ENCODE measurements at places on chromosomes 12 and 14. TPM values are rescaled to one million over a fixed set of nuclear protein-coding genes. Genes with fewer than 3 reads are reported as not detected.

DNA sequence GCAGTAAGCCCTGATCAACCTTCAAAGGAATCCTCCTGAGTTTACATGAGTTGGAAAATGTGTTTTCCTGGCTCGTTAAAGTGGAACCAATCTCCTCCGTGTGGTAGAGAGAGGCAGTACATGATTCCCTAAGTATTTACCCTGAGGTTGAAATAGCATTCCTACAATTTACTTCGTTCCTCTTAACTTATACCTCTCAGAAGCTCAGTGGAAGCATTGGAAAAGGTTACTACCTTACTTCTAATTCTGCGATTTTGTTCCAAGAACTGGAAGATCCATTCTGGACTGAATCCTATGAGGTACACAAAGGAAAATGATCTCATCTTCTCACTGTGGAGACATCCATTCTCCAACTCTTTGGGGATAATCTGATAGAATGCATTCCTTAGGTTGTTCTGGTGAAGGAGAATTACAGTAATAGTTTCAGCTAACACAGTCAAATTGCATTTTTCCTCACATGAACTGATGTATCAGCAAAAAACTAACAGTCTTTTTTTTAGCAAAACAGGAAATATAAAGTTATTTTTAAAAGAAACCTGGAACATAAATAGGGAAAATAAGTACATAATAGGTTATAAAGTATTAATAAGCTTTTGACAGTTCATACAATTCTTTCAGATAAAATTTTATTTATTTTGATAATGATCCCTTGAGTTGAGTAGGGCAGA is 475.6 kb downstream of the PDZRN4 start:
- no peaks in the 10 kb centered on the region for H3K27me3 ChIP-seq
- H3K4me3 ChIP-seq = no peak overlapping the region
- H3K27ac ChIP-seq = no peak overlapping the region
- H3K4me1 ChIP-seq = no peaks in the 10 kb centered on the region
- H3K36me3 ChIP-seq = no peaks in the 10 kb centered on the region

IGF1 gene
- 0.10 TPM for total RNA-seq

DNA sequence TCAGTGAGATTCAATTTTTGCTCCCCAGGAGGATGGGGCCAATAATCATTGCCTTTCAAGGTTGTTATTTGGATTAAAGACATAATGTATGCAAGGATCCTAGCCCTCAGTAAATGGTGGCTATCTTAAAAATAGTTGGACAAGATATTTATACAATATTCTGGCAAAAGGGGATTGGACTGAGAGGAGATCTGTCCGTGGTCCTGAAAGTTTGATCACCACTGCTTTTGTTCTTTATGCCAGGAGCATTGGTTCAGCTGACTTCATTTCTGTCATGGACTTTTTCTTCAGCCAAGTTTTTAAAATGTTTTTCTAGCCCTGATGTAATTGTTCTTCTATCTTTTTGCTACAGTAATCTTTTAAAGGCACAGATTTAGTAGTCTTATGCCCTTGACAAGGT is 70.2 kb upstream of the TCL1A start:
- peak; percentile 24 for DNase-seq
- no peak overlapping the region for H3K27ac ChIP-seq
- no peaks in the 10 kb centered on the region for H3K36me3 ChIP-seq
- H3K4me3 ChIP-seq = no peak overlapping the region
- no peaks in the 10 kb centered on the region for H3K27me3 ChIP-seq

GRCh38 chr14:91902336-91902735 is 35.0 kb upstream of the TC2N start:
- H3K4me3 ChIP-seq = no peak overlapping the region
- H3K4me1 ChIP-seq = peaks cover 3% of the 10 kb centered on the region
- DNase-seq = no peak
- peaks cover under 1% of the 10 kb centered on the region for H3K27me3 ChIP-seq

GRCh38 chr14:99752486-99753121 is 40.6 kb upstream of the EML1 start:
- peaks cover 23% of the 10 kb centered on the region for H3K27me3 ChIP-seq
- H3K4me1 ChIP-seq = peaks cover 8% of the 10 kb centered on the region
- no peak overlapping the region for H3K27ac ChIP-seq
- DNase-seq = no peak
- no peak overlapping the region for H3K4me3 ChIP-seq
- no peaks in the 10 kb centered on the region for H3K36me3 ChIP-seq

DNA sequence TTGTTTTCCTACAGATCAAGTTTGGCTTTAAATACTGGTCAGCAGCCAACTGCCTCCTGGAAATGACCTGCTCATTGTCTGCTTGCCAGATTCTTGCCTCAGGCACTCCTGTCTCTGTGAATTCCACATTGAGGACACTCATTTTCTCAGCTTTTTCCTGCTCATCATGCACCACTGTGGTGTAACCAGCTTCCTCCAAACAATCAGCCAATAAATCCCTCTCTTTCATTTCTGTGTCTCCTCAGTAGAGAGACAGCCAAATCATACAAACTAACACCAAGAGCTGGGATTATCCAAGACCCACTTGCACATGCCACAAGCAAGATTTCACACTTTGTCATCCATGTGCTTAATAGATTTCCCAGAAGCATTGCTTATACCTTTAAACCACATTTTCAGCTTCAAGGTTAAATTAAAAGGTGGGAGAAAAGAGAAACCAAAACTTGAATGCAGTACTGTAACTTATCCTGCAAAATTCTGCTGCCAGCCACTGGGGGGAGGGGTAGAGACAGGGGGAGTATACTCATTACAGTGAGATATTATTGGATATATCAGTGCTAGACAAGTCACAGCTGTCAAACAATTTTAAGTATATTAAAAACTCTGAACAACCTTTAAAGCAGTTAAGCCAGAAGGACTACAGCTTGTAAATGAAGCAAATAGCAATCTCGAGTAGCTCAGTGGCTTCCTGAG is 105.0 kb downstream of the PPP2R5E start:
- no peaks in the 10 kb centered on the region for H3K27me3 ChIP-seq
- peak overlapping the region; percentile 69 for H3K4me3 ChIP-seq
- H3K36me3 ChIP-seq = peaks cover 10% of the 10 kb centered on the region
- H3K27ac ChIP-seq = peak overlapping the region; percentile 86
- peaks cover 61% of the 10 kb centered on the region for H3K4me1 ChIP-seq

DNA sequence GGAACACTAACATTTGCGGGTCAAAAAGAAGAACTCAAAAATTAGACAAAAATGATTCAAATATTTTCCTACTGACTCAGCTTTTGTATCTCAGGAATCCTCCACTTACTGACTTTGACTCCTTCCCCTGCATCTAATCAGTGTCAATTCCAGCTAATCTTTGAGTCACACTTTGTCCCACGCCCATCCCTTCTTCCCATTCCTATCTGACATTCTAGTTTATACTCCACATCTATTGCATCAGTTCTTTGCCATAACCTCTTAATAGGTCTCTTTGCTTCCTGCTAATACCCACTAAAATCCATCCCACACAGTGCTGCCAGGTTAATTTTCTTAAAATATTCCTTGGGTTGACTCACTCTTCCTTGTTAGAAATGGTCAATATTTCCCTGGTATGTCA is 19.1 kb downstream of the BBS10 start:
- no peak overlapping the region for H3K27ac ChIP-seq
- no peaks in the 10 kb centered on the region for H3K4me1 ChIP-seq
- H3K27me3 ChIP-seq = peaks cover 28% of the 10 kb centered on the region
- DNase-seq = no peak
- H3K36me3 ChIP-seq = no peaks in the 10 kb centered on the region
- no peak overlapping the region for H3K4me3 ChIP-seq

KERA gene
- total RNA-seq = not detected

- no peak for DNase-seq
- peaks cover 5% of the 10 kb centered on the region for H3K27me3 ChIP-seq
- H3K36me3 ChIP-seq = no peaks in the 10 kb centered on the region
- H3K4me3 ChIP-seq = no peak overlapping the region
- no peaks in the 10 kb centered on the region for H3K4me1 ChIP-seq
- H3K27ac ChIP-seq = no peak overlapping the region
Observed at GRCh38 chr14:63212209-63212608, 8.0 kb downstream of the RHOJ start.

DLGAP5 gene
- total RNA-seq = 117 TPM

DNA sequence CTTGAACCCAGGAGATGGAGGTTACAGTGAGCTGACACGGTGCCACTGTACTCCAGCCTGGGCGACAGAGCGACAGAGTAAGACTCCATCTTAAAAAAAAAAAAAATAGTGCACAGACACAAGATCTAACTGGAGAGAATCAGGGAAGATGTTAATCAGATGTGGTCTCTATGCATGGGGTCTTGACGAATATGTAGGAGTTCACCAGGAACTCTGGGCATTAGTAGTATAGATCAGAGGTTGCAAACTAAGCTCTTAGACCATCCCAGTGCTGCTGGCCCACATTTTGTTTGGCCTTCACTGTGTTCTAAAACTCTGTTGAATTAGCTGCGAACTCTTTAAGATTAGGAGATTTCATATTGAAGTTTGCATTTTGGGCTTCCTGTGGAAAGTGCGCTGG is 31.6 kb downstream of the SNRNP35 start:
- no peaks in the 10 kb centered on the region for H3K27me3 ChIP-seq
- DNase-seq = no peak
- peaks cover 5% of the 10 kb centered on the region for H3K4me1 ChIP-seq
- no peaks in the 10 kb centered on the region for H3K36me3 ChIP-seq
- no peak overlapping the region for H3K4me3 ChIP-seq
- no peak overlapping the region for H3K27ac ChIP-seq

- no peaks in the 10 kb centered on the region for H3K36me3 ChIP-seq
- H3K27me3 ChIP-seq = no peaks in the 10 kb centered on the region
- DNase-seq = no peak
- H3K4me3 ChIP-seq = no peak overlapping the region
- no peak overlapping the region for H3K27ac ChIP-seq
Observed at GRCh38 chr14:75470238-75470797, 42.5 kb downstream of the JDP2 start.

- H3K27ac ChIP-seq = peak overlapping the region; percentile 1
- no peak overlapping the region for H3K4me3 ChIP-seq
- no peaks in the 10 kb centered on the region for H3K27me3 ChIP-seq
- H3K36me3 ChIP-seq = no peaks in the 10 kb centered on the region
- DNase-seq = peak; percentile 24
- peaks cover 11% of the 10 kb centered on the region for H3K4me1 ChIP-seq
Observed at GRCh38 chr12:110199339-110200123, 75.4 kb downstream of the IFT81 start.

DNA sequence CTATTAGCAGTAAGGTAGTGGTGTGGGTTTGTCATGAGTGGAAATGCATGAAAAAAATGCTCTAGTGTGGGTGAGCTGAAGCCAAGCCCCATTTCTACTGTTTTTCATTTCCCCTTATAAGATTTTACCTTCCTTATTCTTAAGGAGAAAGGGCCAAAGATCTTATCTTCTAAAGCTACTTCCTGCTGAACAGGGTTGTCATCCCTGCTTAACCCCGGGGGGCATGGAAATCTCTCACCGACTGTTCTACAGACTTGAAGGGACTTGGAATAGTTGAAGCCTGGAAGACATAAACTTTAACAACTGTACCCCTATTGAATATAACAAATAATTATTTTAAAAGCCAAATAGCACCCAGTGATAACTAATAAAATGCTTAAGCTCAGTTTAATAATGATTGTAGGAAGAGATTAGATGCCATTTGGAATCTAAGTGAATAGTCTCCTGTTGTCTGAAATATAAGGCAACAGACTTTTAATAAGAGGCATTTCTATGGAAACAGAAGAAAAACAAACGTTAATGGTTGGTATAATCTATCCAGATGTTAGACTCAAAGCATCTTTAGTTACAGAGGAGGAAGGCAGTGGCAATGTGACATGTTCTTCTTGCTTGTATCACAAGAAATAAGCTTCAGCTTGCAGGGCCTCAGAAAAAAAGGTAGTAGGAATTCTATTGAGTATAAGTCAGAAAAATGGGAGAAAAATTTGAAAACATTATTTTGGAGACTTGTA is 1.8 kb upstream of the GMFB start:
- H3K4me1 ChIP-seq = peaks cover 42% of the 10 kb centered on the region
- peaks cover 11% of the 10 kb centered on the region for H3K36me3 ChIP-seq
- H3K27me3 ChIP-seq = no peaks in the 10 kb centered on the region
- H3K27ac ChIP-seq = peak overlapping the region; percentile 25
- no peak for DNase-seq

- no peak for DNase-seq
- H3K27ac ChIP-seq = no peak overlapping the region
- H3K27me3 ChIP-seq = no peaks in the 10 kb centered on the region
- no peaks in the 10 kb centered on the region for H3K4me1 ChIP-seq
- H3K4me3 ChIP-seq = no peak overlapping the region
- no peaks in the 10 kb centered on the region for H3K36me3 ChIP-seq
Observed at GRCh38 chr12:100877776-100878175, 83.2 kb downstream of the ANO4 start.

GRCh38 chr12:1829306-1829900 is 9.0 kb downstream of the LRTM2 start:
- H3K4me1 ChIP-seq = no peaks in the 10 kb centered on the region
- peaks cover 16% of the 10 kb centered on the region for H3K27me3 ChIP-seq
- H3K4me3 ChIP-seq = no peak overlapping the region
- H3K36me3 ChIP-seq = no peaks in the 10 kb centered on the region
- no peak overlapping the region for H3K27ac ChIP-seq
- no peak for DNase-seq

C1QL4 gene
- not detected for total RNA-seq

DNA sequence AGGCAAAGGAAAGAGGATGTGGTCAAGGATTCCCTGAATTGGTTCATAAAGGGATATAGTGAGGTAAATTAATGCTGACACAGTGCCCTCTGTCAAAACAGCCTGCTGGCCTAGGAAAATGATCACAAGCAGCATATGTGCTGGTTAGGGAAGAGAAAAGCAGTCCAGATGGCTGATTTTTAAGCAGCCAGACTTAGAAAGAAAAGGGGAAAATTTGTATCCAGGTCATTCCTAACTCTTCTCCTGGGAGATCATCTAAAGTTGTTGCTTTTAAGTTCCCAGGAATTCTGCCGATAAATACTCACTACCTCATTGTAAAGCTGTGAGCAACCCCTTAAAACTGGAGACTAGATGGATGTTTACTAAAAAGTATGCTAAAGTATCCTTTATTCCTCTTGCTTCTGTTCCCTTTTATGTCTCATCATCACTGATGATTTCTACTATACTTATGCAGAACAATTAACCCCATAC is 46.4 kb upstream of the CNOT2 start:
- H3K4me3 ChIP-seq = no peak overlapping the region
- no peaks in the 10 kb centered on the region for H3K27me3 ChIP-seq
- no peak for DNase-seq
- no peak overlapping the region for H3K27ac ChIP-seq

Data from activated CD4-positive, alpha-beta T cell treated with anti-CD3 and anti-CD28 coated beads, Interleukin-2, amount 10 ng/mL, durations not matched to agents 7 days and 5 days (primary cell).